Activated naive CD8-positive, alpha-beta T cell treated with anti-CD3 and anti-CD28 coated beads for 36 hours (primary cell): ENCODE measurements at places on chromosomes 7 and 10.

GRCh38 chr7:155487509-155488482 is 29.9 kb downstream of the EN2 start:
- H3K27me3 ChIP-seq: peaks cover 69% of the 10 kb centered on the region
- no peak overlapping the region for H3K27ac ChIP-seq

DNA sequence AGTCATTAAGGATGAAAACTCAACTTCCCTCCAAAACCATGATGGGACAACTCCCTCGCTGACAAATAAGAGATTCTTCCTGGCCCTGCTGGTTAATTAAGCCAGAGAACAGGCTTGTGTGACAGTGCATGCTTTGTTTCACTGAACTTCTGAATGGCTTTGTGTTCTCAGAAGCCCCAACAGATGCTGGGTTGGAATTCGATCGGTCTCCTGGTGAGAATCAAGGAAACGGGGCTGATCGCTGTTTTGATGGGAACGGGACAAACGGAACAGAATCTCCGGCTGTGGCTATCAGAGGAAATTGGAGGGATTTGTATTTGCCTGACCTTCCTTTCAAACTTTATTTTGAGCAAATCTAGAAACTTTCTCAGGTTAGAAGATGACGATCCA is 145.0 kb downstream of the RNF216 start:
- peaks cover 22% of the 10 kb centered on the region for H3K36me3 ChIP-seq
- peak overlapping the region; percentile 7 for H3K27ac ChIP-seq
- no peak overlapping the region for H3K4me3 ChIP-seq
- peaks cover 26% of the 10 kb centered on the region for H3K4me1 ChIP-seq

DNA sequence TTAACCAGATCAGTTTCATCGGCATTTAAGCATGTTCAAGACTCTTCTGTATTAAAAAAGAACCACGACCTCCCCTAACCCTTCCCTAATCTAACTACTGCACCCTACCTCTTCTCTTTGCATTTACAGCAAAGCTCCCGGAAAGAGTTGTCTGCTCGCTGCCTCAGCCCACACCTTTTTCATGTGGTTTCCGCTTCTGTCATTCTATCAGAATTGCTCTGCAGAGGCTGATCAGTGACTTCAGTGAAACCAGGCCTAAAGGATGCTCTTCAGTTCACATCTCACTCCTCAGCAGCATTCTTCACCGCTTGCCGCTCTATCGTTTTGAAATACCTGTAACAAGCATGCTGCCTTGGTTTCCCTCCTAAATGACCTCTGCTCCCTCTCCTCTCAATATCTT is 160.9 kb downstream of the SDK1 start:
- no peaks in the 10 kb centered on the region for H3K27me3 ChIP-seq
- H3K4me1 ChIP-seq: peaks cover 39% of the 10 kb centered on the region
- H3K27ac ChIP-seq: peak overlapping the region; percentile 80
- DNase-seq: peak; percentile 65
- peaks cover 5% of the 10 kb centered on the region for H3K36me3 ChIP-seq

- peaks cover 41% of the 10 kb centered on the region for H3K36me3 ChIP-seq
- H3K4me1 ChIP-seq: peaks cover 60% of the 10 kb centered on the region
- no peak for DNase-seq
- H3K4me3 ChIP-seq: peak overlapping the region; percentile 90
Measured at GRCh38 chr7:150566572-150566971, 618 bp upstream of the GIMAP4 start.

- no peaks in the 10 kb centered on the region for H3K27me3 ChIP-seq
- peaks cover 15% of the 10 kb centered on the region for H3K36me3 ChIP-seq
- H3K27ac ChIP-seq: no peak overlapping the region
- no peak overlapping the region for H3K4me3 ChIP-seq
- no peak for DNase-seq
- peaks cover 14% of the 10 kb centered on the region for H3K4me1 ChIP-seq
Measured at GRCh38 chr7:111228437-111228836, 137.5 kb downstream of the LRRN3 start.

GRCh38 chr7:150787321-150788281 is 12.6 kb downstream of the TMEM176B start:
- H3K4me1 ChIP-seq: peaks cover 3% of the 10 kb centered on the region
- peaks cover 6% of the 10 kb centered on the region for H3K27me3 ChIP-seq
- no peak for DNase-seq
- H3K4me3 ChIP-seq: no peak overlapping the region
- no peaks in the 10 kb centered on the region for H3K36me3 ChIP-seq
- H3K27ac ChIP-seq: no peak overlapping the region

DNA sequence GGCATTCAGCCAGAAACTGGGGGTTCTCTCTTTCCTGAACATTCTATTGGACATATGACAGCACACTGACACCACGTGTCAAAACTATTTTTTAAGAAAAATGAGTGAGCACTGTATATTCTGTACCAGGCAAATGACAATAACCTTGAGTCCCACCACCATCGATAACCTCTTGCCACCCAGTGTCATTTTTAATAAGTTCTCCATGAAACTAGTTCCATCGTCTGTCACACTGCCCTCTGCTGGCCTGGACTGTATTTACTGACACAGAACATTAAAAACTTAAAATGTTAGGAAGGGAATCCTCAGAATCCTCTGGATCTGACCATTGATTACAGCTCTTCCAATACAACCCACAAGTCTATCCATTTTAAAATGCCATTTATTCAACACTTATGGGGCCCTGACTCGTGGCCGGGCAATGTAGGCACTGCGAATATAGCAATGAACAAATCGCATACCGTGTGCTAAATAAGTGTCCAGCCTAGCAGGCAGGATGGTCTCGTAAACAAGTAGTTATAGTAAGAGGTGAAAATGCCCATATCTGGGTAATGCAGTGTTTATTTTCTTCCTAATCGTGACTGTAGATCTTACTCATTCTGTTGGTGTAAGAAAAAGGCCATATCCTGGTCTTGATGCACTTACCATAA is 35.9 kb upstream of the CACNB2 start:
- H3K27ac ChIP-seq: no peak overlapping the region
- peak; percentile 19 for DNase-seq
- H3K4me3 ChIP-seq: no peak overlapping the region
- peaks cover 5% of the 10 kb centered on the region for H3K27me3 ChIP-seq
